ENCODE measurements at places on chromosomes 7 and 10. TPM values are rescaled to one million over a fixed set of nuclear protein-coding genes. Genes with fewer than 3 reads are reported as not detected.

GRCh38 chr7:55469721-55470120 lies 102.6 kb downstream of the VOPP1 start:
- no peak for DNase-seq

GRCh38 chr7:47091141-47091540 lies 490.8 kb downstream of the TNS3 start:
- no peak for DNase-seq

DNA sequence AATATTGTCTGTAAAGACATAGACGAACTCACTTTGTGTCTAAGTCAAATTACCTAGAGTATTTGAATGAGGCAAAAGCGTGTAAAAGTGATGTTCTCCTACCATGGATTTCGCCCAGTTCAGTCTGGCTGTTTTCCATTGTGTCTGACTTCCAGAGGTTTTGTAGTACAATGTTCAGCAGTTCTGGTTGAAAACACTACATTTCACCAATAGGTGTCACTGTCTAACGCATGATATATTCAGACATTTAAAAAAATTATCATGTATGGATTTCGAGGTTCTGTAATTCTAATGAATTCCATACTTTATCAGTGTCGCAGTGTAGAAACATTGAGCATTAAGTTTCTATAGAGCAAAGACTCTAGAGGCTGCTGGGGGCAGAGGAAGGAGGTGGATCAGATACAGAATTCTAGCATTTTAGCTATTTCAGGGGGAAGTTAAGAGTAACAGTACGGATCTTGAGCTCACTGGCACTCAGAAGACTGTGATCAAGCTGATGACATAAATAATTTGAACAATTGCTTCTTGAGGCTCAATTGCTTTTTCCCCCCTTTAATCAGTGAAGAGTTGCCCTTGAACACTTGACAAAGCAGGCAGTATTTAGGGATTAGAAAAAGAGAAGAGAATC lies 196.9 kb upstream of the RHOBTB1 start:
- DNase-seq, result peak; percentile 32

DNA sequence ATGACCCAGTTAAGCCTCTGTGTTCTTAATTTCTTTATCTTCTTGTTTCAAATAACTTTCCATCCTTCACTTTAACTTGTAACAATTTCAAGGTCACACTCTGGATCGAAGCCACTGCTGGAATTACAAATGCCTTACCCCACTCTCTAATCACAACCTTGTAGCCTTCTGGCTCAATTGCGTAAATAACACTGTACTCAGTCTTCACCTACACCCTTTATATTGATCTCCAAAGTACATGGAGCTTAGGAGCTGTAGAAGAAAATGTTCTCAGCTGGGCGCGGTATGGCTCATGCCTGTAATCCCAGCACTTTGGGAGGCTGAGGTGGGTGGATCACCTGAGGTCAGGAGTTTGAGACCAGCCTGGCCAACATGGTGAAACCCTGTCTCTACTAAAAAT lies 164.3 kb upstream of the NPSR1 start:
- no peak for DNase-seq

DNA sequence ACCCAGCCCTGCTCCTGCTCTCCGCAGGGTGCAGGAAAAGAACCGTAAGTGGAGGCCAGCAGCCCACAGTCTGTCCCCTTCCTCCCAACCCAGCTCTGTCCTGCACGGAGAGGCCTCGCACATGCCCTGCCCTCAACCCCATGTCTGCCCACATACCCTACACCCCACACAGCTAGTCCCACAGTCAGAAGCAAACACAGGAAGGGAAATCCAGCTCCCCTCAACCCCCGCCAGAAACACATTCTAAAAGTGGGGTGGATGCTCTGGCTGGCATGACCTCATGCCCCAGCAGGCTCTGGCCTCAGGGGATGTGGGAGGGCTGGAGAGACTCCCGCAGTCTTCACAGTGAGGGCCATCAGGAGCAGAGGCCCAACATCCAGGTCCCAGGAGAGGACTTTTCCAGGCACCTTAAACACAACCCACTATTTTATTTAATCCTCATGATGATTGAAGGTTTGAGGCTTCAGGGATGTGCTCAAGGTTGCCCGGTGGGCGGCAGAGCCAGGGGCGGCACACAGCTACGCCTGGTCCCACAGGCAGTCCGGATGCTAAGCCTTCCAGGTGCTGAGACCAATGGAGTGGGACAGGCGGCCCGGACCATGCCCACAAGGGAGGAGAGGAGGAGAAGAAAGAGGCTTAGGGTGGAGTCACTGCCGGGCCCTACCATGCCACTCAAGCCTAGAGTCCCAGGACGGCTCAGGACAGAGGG lies 29.9 kb downstream of the CALML5 start:
- no peak for DNase-seq

- DNase-seq, result no peak
These were observed 12.2 kb downstream of the TRPV6 start for GRCh38 chr7:142873281-142873784.

- no peak for DNase-seq
These were observed 93.7 kb downstream of the WDFY4 start for GRCh38 chr10:48778193-48778857.

- no peak for DNase-seq
These were observed 219.4 kb downstream of the SEMA3E start for GRCh38 chr7:83429493-83429892.

GRCh38 chr7:81209059-81209458 lies 290.2 kb upstream of the SEMA3C start:
- no peak for DNase-seq

DNA sequence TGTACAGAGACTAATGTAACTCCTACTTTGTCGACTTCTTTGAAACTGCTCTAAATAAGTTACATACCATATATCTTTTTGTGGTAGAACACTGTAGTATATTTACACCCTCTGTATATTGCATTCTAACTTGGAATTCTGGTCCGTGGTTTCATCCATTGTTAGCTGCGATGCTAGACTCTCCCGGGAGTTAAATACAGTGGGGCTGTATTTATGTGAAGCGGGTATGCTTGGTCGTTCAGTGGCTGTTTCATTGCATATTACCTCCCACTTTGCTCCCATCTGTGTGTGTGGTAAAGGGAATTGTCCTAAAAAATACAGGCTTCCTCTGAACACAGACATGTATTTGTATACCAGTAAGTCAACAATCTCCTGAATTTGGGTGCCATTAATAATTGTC lies 231.1 kb downstream of the SLC25A13 start:
- no peak for DNase-seq

GRCh38 chr10:6756716-6757115 lies 176.6 kb upstream of the PRKCQ start:
- no peak for DNase-seq

DNA sequence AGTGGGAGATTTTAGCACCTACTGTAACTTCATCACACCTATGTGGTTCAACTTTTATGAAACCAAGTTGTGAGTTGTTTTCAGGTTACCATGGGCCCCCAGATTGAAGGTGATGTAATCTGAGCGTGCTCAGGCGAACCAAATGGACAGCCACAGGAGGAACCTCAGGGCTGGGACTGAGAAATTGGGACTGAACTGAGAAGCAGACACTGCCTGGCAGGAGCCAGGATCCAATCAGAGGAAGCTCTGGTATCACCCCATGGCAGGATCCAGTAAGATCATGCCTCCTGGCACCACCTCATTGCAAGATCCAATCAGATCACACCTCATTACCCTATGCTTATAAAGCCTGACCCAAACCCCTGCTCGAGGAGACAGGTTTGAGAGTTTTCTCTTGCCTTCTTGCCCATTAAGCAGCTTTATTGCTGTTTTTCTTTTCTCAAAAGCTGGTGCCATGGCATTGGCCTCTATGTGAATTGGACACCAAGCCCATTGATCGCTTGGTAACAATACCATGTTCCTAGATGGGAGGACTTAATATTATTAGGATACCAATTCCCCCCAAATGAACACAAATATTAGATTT lies 43.2 kb upstream of the GDF10 start:
- DNase-seq, result no peak

DNA sequence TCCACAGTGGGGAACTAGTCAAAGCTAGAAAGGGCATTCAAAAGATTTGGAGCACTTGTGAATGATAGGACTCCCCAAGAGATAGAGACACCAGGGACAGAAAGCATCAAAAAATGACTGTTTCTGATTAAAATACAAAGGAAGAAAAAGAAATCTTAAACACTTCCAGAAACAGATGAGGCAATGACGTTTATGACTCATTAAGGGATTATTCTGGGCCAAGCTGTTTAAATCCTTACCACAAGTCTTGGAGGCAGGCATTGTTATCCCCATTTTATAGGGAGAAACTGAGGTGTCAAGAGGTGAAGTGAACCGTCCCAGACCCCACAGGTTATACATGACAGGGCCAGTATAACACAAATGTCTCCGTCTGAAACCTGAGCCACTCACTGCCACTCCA lies 68.3 kb upstream of the AMPH start:
- DNase-seq, result no peak

- no peak for DNase-seq
These were observed 71.0 kb downstream of the SLC25A13 start for GRCh38 chr7:96250776-96251361.

DNA sequence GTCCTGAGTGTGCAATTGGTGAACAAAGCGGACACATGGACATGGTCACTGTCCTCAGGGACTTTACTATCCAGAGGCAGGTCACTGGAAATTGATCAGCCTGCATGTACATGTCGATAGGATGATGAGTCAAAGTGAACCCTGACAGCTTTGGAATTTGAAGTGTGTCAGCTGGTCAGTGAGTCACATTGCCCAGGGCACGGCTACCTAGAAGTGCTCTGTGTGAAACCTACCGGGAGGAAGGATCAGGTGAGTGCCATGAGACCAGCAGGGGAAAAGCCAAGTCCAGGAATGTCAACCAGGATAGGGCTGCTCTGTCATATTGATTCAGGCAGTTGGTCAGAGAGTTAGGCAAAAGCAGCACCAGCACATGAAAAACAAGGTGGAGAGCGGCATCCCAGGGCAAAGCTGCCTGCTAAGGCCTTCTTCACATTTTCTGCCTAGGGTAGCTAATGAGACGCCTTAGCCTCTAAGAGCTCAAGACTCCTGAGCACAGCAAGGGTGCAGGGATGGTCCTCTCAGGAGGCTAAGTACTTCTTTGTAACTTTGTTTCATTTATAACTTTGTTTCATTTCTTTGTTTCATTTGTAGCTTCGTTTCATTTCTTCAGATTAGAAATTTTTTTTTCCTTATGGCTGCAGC lies 19.4 kb upstream of the PDCD4 start:
- DNase-seq, result peak; percentile 93

- DNase-seq, result no peak
These were observed 86.0 kb upstream of the KCTD7 start for GRCh38 chr7:66542528-66543269.

GRCh38 chr10:129978322-129978721 lies 14.2 kb upstream of the EBF3 start:
- DNase-seq, result no peak

DNA sequence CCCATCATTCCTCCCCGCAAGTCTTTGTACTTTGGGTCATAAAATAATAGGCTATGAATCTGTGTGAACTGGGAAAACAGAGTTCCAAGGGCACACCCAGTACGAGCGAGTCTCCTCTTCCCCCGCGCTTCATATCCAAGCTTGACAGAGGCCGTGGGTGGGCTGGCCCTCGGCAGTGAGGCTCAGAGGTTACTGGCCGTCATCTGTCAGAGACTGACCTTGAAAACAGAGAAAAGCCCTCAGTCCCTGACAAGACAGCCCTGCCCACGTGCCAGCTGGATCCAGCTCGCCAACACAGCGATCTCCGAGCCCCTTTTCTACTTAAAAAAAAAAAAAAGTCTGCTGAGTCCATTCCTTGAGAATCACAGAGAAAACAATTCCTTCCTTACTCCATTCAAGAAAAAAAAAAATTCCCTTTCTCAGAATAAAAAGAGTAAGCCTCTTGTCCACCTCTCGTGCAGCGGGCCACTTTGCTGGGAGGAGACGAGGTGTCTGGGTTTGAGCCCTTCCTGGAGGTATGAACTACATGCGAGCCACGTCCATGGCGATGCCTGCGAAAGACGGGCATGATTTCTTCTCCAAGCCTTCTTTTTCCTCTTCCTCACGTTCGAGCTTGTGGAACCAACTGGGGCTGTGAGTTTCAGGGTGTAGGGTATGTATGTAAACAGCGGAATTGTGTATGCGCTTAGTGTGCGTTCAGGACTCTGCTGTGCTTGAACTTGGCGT lies 744 bp upstream of the BICC1 start:
- DNase-seq, result no peak

DNA sequence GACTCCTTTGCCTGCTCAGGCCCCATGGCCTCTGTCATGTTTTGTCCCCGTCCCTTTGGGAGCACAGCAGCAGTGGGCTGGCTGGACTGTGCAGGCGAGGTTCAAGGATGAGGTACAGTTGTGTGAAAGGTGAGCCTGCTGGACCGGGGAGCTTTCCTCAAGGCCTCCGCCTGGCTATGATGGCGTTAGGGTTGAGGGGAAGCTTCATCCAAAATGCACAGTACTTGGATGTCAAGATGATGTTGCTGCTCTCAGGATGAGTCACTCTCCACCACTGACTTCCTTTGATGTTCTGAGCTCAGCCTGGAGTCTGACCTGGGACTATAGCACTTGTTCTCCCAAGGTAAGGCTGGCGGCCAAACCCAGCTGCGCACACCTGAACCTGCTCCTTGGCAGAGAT lies 152.7 kb upstream of the SHH start:
- no peak for DNase-seq

Gene TRIM50
- total RNA-seq, result 1.3 TPM

Gene PRSS37
- total RNA-seq, result not detected

Gene ANKRD30A
- total RNA-seq, result not detected

Gene HTR5A
- total RNA-seq, result not detected

Gene PNLIP
- 5.4 TPM for total RNA-seq

Gene CYP3A4
- 9.7 TPM for total RNA-seq

Gene AHCYL2
- total RNA-seq, result 165 TPM

Gene TFR2
- 13.8 TPM for total RNA-seq

Gene SEPTIN7
- total RNA-seq, result 211 TPM

Gene ADARB2
- total RNA-seq, result 1.3 TPM

Gene MMP21
- 0.17 TPM for total RNA-seq
